ENCODE measurements at places on chromosomes 6 and 20.

DNA sequence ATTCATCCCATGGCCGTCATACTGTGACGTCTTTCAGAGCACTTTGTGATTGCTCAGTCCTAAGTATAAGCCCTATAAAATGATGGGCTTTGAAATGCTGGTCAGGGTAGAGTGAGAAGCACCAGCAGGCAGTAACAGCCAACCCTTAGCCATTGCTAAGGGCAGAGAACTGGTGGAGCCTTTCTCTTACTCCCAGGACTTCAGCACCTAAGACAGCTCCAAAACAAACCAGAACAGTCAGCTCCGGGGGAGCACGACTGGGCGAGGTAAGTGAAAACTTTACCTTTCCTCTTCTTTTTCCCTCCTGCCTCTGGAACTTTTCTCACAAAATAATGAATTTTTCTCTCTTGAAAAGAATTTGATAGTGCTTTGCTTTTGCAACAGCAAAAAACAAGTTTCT, at the start of gene VIP:
TSS of gene VIP (plus strand) at position 104 of the 400 bp plus-strand sequence. CDS start 1,381 bp downstream, outside the sequence.
- DNase-seq, result no peak

DNA sequence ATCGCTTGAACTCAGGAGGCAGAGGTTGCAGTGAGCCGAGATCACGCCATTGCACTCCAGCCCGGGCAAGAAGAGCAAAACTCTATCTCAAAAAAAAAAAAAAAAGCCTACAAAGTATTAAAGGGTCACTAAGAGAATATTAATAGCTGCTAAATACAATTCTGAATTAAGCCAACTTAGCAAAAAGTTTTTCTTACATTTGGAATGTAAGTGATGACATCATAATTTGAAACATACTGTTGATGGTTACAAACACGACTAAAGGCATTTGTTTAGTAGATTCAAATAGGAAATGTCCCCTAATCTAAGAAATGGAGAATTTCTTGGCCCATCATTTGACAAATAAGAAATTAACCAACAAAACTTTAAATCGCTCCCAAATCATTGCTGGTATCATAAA, 282.8 kb downstream of the RNGTT start:
- DNase-seq, result no peak

- DNase-seq, result no peak
These were observed 12.6 kb downstream of the SRC start for GRCh38 chr20:37358366-37359150.

DNA sequence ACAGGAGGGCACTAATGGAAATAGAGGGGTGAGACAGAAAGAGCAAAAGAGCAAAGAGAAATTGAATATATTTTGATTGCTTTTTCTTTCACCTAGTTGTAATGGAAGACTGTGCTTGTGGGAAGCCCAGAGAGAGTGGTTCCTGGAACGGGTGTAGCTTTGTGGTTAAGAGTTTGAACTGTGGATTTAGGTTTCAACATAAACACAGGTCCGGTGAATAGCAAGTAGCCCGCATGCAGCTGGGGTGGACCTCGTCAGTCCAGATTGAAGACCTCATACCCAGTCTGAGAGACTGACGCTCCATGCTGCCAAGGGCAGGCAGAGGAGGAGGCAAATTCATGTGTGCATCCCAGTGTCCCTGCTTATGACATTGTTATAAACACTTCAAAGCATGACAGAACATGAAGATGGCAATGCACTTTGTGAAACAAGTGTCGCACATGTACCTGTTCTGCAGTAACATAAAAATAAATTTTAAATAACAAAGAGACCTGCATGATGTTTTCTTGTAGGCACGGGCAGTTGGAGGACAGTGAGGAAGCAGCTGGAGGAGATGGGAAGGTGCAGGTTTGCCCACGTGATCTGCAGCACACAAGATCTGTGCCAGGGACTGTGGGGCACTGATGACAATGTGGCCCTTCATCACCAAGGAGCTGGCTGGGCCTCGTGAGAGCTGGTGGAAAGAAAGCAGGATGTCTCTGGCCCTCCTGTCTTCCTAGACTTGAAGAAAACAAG, 220.5 kb upstream of the SSTR4 start:
- DNase-seq, result no peak

DNA sequence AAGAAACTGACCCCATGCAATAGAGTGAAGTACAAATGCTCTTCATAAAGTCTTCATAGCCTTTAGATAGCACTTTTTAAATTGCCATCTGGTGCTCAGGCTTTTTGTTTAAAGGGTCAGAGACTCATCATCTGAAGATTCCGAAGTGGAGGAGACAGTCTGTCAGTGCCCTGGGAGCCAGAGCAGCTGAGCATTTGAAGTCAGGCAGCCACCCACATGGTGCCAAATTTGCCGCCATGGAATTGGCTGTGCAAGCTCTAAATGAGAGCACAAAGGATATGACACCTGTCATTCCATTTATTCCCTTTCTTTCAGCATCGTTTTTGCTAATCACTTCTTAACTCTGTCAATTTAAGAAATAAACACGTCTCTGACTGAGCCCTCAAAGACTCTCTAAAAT, 32.8 kb upstream of the CEP162 start:
- DNase-seq, result no peak

DNA sequence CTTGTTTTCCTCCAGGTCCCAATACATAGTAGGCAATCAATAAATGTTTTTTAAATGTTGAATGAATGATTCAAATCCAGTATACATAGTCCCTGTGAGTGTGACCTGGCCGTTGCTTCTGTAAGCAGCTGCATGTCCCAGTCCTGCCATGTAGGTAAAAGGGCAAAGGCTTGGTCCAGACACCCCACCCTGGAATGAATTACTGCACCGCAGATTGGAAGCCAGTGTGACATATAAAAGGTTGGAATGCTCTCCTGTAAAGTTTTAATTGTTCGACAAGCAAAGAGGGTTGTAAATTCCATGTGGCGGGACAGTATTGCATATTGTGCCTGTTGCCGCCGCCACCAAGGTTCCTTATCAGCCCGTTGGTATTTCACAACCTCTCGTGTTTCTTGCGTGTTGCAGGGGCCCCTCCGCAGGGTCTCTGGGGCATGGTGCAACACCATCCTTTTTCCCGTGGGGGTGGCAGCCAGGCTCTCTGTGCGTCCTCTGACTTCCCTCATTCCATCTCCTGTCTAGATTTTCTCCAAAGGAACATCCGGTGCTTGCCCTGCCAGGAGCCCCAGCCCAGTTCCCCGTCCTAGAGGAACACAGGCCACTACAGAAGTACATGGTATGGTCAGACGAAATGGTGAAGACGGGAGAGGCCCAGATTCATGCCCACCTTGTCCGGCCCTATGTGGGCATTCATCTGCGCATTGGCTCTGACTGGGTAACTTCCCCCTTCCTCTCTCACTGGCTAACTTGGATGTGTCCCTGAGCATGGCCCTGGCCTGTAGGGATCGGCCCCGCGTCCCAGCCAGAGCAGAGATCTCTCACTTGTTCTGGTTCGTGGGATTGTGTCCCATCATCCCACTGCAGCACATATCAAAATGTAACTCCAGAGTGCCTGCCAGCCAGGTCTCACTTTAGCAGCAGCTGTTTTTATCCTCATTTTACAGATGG, 20.3 kb downstream of the POFUT1 start:
- DNase-seq, result no peak

GRCh38 chr6:51495610-51496396, 591.6 kb downstream of the PKHD1 start:
- DNase-seq, result no peak

- DNase-seq, result no peak
These were observed 559.5 kb downstream of the UTRN start for GRCh38 chr6:144844596-144844995.

- peak; percentile 41 for DNase-seq
These were observed 167.4 kb upstream of the OLIG3 start for GRCh38 chr6:137661601-137662000.

DNA sequence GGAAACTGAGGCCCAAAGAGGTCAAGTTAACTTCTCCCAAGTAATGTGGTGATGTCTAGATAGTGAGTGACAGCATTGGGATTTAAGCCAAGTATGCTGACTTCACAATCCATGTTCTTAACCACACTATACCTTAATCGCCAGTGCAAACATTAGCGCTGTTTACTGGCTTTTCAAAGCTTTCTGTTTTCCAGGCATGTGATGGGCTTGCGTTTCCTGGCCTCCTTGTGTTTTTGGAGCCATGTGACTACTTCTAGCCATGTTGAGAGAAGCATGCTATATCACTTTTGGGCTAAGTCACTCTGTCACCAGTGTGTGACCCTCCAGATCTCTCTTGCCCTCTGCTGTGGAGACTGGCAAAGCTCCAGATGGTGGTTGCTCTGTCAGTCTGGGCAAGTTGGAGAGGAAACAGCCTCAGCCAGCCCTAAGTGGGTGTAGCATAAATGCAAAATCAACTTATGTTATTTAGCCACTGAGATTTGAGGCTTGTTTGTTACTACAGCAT, 76.9 kb downstream of the ANKRD6 start:
- DNase-seq, result no peak

- DNase-seq, result no peak
These were observed 78.5 kb downstream of the TRMT11 start for GRCh38 chr6:126064748-126065401.

DNA sequence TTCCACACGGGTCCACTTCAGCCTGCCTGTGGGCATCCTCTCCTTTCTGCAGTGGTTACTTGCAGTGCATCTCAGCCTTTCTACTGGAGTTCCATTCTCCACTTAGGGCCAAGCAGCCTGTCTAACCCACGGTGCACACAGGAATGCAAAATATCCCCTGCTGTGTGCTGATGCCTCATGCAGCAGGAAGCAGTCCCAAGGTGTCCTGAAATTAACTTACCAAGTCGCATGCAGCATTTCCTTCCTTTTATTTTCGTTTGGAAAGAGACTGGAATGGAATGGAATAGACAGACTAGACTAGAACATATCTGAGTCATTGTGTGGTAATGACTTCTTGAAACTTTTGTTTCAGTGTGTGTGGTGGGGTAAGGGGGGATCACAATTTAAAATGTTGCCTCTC, 25.9 kb upstream of the FOXQ1 start:
- no peak for DNase-seq

DNA sequence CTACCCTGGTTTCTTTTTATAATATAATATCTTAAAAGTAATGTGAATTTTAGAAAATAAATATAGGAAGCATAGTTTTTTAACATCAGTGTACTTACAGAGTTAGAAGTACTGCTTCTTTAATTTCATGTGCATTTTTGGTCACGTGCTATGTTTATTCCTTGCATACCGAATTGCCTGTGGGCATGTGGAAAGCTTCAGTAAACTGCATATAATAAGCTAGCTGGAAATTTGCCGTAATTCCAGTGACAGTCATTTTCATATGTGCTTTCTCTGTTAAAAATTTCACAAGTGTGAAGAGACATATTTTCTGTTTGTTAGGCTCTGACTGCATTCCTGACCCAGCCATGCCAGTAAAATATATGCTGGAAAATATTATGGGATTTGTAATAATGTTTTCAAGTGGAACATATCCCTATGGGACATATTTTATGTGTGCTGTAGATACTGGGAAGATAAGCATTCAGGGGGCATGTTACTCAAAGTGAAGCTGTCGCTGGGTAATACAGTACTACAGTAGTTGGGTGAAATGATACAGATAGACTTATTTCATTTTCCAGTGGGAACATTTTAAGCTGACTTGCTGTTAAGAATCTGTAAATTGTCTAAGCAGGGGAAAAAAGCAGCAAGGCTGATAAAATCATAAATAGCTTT, 616.7 kb downstream of the FRK start:
- no peak for DNase-seq

DNA sequence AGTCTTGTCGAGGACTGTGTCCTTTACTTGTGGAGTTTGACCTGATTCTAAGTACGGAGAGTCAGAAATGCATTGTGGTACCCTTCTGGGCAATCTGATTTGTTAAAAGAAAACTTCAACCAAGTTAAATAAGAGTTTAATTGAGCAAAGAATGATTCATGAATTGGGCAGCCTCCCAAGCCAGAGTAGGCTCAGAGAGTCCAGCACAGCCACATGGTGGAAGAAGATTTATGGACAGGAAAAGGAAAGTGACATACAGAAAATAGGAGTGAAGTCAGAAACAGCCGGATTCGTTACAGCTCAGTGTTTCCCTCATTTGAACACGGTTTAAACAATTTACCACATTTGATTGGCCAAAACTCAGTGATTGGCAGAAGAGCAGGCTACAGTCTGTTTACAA, 329.2 kb downstream of the DHX35 start:
- no peak for DNase-seq

DNA sequence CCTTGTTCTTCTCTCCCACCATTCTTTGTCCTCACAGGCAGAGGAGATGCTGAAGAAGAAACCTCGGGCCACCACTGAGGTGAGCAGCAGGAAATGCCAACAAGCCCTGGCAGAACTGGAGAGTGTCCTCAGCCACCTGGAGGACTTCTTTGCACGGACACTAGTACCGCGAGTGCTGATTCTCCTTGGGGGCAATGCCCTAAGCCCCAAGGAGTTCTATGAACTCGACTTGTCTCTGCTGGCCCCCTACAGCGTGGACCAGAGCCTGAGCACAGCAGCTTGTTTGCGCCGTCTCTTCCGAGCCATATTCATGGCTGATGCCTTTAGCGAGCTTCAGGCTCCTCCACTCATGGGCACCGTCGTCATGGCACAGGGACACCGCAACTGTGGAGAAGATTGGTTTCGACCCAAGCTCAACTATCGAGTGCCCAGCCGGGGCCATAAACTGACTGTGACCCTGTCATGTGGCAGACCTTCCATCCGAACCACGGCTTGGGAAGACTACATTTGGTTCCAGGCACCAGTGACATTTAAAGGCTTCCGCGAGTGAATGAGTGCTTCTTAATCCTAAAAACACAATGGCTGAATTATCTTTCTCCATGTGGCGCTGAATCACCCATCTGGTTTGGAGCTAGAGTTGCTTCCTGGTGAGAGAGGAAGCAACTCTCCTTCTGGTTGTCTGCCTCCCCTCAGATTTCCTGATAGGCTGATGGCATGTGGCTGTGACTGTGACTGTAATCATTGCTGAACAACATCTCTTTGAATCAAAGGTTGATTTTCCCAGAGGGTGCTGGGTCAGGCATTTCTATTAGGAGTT, 4.6 kb downstream of the MAD2L1BP start:
- no peak for DNase-seq

- DNase-seq, result no peak
These were observed 56.7 kb downstream of the CD83 start for GRCh38 chr6:14174226-14174625.

- DNase-seq, result no peak
These were observed 389.5 kb downstream of the CBLN4 start for GRCh38 chr20:55615818-55616217.

- DNase-seq, result no peak
These were observed 3.5 kb downstream of the SCML4 start for GRCh38 chr6:107820338-107821261.

DNA sequence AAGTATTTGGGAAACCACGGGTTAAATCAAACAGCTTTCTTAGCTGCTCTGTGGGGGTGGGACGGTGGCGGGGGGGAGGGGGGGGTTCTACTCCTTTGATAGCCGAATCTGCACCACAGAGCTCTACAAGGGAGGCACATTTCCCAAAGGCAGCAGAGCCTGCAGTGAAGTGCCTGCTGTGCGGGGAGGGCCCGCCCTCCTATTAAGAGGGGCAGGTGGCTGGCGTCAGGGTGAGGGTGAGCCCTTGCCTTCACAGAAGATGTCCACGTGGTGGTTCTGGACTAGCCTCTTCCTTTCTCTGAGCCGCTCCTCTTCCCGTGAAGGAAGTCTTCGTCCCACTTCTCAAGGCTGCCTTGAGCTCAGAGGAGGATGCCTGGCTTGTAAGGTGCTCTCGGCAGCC, 174.9 kb upstream of the THBS2 start:
- no peak for DNase-seq
